NCI-H1048 (cell line): ENCODE measurements at places on chromosomes 2 and 18.

DNA sequence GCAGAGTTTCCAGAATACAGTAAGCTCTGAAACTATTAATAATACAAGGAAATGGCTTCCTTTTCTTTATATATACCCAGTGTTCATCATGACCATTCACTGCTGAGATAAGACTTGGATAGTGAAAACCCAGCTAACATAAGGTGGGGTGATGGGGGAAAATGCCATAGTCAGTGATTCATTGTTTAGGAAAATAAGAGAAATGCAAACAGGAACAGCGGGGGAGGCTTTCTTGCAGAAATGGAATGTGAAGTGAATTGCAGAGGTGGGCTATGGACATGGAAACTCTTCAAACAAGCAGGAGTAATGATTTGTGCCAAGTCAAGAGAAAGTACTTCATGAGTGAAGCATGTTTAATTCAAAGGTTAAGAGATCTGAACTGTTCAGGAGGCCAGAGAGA is 519.4 kb downstream of the TDRD15 start:
- no peak for DNase-seq

GRCh38 chr2:239947729-239948045 is 77.5 kb downstream of the NDUFA10 start:
- DNase-seq, result no peak

DNA sequence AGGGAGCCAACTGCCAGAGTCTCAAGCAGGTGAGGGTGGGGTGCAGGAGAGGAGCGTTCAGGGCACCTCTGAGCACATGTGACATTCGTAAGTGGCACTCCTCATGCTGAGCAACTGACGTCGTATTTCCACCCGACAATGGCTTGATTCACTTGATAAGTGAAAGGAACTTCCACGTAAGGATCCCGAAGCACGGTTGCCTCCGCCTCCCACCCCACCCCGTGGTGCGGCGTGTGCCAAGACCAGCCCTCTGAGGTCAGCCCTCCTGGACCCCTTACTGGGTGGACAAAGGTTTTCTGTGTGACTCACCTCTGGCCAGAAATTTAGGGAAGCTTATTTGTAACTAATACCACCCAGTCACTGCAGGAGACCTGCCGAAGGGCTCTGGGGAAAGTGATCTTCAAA is 59.9 kb downstream of the AGAP1 start:
- no peak for DNase-seq

DNA sequence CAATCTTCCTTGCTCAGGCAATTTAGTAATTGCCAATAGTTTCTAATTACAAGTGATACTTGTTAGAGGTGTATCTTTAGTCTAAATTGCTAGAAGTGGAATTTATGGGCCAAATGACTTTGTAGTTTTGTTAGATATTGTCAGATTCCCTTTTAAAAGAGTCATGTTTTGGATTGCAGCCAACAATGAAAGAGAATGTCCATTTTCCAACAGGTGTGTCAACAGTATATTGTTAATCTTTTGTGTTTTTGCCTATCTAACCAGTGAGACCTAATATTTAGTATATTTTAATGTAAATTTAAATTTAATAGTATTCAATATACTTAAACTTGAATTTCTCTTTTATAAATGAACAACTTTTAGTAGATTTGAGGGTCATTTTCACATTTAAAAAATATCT is 259.4 kb upstream of the ETAA1 start:
- DNase-seq, result no peak

DNA sequence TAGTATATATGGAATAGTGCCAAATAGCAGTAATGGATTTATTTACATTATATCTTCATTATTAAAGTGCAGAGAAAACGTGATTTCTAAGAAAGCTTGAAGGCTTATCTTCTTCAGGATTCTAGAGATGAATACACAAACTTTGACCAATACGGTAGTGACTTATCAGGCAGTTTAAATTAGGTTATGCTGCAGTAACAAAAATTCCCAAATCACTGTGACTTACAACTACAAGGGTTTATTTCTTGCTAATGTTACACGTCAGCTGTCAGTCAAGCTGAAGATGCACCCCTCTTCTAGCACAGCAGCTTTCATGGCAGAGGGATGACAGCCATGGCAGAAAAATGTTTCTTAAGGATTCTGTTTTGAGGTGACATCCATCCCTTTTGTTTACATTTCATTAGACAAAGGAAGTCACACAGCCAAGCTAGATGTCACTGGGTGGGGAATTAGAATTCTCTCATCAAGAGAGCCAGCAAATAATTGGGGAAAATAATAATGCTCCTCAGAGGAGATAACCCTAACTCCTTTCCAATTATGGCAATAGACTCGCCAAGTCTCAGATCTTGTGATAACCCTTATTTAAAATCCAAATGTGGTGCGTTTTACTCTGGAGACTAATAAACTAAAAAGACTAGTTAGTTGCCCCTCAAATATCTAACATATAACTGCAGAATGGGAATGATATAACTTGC is 268.3 kb upstream of the CYP26B1 start:
- no peak for DNase-seq

DNA sequence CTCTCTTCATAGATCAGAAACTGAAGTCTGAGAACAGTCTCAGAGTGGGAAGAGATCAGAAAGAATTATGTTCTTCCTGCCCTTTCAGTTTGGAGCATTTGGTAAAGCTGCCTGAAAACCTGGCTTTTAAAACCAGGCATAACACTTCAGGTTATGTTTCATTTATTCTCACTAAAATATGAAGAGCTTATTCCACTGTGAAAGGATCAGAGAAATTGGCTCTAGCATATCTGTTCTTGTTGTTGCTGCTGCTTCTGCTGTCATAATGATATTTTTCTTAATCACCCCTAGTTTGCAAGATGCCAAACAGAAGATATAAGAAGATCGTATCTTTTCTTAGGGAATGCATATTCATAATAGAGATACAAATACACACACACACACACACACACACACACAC is 476.9 kb downstream of the XIRP2 start:
- no peak for DNase-seq

DNA sequence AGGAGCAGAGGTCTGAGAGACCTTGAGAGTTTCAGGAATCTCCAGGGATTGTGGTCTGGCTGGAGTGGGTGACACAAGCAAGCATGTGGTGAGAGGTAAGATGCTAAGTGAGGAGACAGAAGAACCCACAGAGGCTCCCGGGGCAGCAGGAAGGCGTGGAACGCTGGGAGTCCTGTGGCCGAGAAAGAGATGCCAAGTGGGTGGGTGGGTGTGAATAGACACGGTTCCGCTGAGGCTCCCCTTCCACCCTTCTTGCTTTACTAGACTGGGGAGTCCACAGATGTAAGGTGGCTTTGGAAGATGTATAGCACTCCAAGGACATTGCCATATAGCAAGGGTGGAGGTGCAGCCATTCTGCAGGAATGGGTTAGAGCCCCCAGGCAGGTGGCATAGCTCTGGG is 4.2 kb downstream of the TEX51 start:
- no peak for DNase-seq

DNA sequence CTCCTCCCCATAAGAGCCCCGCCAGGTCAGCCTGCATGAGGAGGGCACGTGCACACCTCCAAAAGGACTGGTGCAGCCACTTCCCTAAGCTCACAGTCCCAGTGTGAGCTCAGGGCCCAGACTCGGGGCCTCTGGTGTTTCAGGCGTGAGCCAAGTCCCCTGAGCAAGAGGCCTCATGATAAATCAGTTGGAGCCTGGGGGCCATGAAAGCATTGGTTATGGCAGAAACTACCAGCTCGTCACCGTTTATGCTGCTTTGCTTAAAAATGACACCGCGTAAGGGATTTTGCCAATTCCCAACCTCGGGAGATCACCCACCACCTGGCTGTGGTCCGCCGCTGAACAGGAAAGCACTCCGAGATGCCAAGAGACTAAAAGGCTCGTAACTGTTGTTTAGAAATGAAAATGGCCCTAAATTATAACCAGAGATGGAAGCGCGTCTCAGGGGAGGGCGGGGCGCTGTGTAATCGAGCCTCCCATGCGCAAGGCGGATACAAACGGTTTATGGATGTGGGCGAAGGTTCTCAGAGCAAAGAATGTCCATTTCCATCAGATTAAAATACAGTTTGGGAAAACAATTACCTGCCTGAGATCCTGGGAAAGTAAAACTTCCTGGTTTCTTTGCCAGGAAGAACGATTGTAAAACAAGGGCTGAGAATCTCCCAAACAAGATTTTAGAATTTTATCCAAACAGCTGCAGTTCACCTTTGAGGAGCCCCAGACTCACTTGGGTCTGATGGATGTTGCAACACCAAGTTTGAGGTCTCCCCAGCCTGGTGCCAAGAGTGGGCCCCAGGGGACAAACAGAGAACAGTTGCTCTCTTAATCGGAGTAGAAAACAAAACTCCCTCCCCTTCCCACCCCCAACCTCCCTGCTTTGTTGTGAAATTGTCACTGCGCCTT is 141.4 kb downstream of the BCL2 start:
- DNase-seq, result peak; percentile 59

DNA sequence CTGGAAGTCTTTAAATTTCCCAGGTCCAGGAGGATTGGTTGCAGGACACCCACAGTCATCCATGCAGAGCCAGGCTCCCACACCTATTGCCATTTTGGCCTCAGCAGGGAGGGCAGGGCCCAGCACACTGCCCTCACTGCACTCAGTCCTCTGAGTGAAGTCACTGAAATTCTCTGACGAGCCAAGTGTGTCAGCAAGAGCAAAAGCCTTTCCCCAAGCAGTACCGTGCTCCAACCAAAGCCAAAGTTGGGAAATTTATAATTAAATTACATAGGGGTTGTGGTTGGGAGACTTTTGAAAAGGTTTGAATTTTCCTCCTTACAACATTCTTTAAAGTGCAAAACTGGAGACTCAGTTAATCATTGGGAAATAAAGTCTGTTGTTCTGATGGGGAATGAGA is 98.5 kb upstream of the CD226 start:
- DNase-seq, result no peak

DNA sequence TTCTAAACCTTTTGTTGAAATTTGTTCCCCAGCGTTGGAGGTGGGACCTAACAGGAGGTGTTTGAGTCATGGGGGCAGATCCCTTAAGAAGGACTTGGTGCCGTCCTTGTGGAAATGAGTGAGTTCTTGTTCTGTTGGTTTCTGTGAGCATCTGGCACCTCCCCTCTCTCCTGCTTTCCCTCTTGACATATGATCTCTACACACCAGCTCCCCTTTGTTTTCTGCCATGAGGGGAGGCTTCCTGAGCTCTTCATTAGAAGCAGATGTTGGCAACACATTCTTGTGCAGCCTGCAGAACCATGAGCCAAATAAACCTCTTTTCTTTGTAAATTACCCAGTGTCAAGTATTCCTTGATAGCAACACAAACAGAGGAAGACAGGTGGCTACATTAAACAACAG is 23.8 kb downstream of the NABP1 start:
- DNase-seq, result no peak

GRCh38 chr18:48815581-48816324 is 135.0 kb downstream of the SMAD7 start:
- DNase-seq, result no peak
